Activated CD8-positive, alpha-beta memory T cell treated with anti-CD3 and anti-CD28 coated beads, Interleukin-2, amount 50 U/mL, for 4 hours (primary cell): ENCODE measurements at places on chromosomes 2 and 18.

DNA sequence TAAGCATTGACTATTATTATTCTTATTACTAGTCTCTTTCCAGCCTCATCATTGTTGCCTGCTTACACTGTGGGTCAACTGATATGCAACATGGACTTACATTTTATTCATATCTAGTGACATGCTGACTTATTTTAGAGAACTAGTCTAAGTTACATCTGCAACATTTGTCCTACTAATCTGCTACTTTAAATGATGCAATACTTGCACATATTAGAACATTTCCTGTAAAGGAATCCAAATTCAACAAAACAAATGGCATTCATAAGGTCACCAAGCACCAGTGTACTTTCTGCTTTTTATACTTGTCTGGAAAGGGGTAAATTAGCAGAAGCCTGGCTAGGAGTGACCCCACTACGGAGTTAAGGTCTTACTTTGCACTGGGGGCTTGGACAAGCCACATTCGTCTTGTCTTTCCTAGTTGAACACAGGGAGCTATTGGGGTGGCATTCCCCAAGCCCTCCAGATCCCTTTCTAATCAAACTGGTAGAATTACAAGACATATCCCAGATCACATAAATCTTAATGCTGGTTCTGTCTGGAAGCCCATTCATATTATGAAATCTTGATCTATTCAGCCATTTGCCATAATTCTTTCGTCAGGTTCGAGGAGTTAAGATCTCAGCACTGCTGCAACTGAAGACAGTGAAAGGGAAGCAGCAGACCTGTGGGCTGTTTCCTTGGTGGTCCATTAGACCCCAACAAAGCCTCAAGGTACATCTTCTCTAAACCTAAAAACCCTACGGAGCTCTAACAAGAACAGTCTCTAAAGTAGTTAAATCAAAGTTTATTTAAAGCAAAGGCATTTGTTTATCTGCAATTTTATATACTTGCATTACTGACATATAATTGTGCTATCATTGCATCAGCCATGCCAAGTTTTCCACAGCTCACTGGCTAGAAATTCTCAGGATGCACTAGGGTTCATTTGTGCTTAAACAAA, 49.9 kb upstream of the RTN4 start:
- no peak for DNase-seq

- DNase-seq, result no peak
These were observed 12.1 kb upstream of the KLHL30 start for GRCh38 chr2:238126338-238126737.

GRCh38 chr2:219437141-219437540, 2.5 kb downstream of the SPEG start:
- DNase-seq, result no peak

GRCh38 chr2:135311268-135311667, 219.8 kb downstream of the ZRANB3 start:
- DNase-seq, result no peak

DNA sequence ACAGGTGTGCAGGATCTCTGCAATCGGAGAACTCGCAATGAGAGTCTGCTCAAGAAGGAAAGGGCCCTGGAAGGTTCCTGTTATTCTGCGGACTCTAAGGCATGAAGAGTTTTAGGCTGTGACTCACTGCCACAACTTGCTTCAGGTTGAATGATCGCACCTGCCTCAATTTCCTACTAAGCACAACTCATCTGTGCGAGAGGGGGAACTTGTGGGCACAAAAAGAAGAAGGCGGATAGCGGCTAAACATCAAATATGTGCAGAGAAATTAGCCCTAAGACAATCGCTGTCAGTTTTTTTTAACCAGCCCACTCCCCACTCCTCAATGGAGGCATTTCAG, 14.0 kb upstream of the CREG2 start:
- no peak for DNase-seq

DNA sequence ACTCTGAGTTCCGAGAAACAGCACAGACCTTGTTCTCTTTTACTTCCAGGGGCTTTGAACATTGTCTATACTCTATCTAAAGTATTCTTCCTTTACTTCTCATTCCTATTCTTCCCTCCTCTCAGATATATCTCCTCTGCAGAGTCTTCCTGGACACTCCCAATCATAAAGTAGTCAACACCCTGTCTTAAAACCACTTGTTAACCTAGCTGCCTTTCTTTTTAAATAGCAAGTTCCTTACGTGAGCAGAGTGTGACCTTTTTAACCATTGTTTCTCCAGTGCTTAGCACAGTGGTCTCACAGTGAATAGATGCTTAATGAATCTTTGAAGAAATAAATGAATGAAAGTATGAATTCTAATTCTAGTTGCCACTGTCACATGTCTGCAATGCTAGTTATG, 47.4 kb downstream of the PTRHD1 start:
- DNase-seq, result no peak

GRCh38 chr18:57797209-57797651, 5.9 kb downstream of the ATP8B1 start:
- no peak for DNase-seq

DNA sequence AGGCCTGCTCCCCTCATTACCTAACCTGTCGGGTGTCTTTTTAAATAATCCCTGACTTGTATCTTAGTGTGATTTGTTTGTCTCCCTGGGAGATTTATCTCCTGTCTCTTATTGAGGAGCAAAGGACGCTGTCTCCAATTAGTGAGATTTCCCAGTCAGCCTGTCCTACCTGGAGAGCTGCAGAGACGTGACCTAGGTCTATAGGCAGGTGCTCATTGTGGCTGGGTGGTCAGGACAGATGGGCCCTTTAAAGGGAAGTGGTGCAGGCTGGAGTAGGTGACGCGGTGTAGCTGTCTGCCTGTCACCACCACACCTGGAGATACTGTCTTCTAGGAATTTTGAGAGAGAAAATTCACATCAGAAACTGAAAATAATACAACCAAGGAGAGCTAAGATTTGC, 28.0 kb downstream of the PLB1 start:
- DNase-seq, result no peak

- no peak for DNase-seq
These were observed 3.9 kb upstream of the C2orf69 start for GRCh38 chr2:199907008-199907714.

GRCh38 chr2:147511491-147511948, 333.3 kb upstream of the ACVR2A start:
- DNase-seq, result no peak

DNA sequence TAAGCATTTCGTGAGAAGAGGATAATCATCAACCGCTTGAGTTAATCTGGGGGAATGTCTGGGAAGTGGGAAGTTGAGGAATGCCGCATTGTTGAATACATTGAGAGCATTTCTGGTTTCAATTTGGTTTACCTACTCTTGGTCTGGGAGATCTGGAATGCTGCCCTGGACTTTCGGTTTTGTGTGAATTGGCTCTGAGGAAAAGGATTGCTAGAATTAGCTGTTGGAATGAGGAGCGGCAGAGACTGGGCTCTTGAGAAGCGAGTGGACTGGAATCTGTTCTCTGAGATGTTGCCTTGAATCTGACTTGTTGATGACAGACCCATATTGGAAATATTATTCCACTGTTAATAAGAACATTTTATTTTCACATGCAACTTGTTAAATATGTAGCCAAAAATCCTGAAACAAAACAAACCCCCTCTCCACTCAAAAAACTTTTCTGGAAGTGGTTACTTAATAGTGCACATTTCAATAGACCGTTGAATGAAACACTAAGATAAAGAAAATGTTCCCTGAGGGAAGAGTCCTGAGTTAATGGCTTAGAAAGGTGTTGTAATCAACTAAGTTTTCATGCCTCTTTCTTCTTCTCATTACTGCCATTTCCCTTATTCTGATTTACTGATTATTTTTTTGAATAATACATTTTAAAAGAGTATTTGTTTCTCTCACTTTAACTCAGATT, 50.8 kb downstream of the PTPRM start:
- no peak for DNase-seq

GRCh38 chr2:63003351-63003750, 47.3 kb upstream of the OTX1 start:
- no peak for DNase-seq

GRCh38 chr2:68537011-68537410, 69.6 kb downstream of the APLF start:
- DNase-seq, result no peak

- DNase-seq, result no peak
These were observed 44.1 kb downstream of the FARP2 start for GRCh38 chr2:241399941-241400922.

DNA sequence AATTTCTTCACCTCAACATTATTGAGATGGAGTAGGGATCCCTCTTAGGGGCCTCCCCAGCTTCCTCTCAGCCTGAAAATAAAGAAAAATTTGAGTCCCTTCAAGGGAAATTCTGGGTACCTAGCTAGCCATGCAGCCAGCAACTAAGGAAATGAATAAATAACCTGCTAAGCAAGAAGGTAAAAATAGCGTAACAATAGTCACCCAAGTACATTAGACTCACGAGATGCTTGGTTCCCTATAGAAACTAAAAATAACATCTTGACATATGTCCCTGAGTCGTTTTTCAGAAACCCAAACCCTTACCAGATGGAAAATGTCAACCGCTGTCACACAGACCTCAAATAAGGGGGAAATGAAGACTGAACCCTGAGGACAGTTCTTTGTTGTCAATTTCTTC, 51.9 kb downstream of the CACNB4 start:
- no peak for DNase-seq

DNA sequence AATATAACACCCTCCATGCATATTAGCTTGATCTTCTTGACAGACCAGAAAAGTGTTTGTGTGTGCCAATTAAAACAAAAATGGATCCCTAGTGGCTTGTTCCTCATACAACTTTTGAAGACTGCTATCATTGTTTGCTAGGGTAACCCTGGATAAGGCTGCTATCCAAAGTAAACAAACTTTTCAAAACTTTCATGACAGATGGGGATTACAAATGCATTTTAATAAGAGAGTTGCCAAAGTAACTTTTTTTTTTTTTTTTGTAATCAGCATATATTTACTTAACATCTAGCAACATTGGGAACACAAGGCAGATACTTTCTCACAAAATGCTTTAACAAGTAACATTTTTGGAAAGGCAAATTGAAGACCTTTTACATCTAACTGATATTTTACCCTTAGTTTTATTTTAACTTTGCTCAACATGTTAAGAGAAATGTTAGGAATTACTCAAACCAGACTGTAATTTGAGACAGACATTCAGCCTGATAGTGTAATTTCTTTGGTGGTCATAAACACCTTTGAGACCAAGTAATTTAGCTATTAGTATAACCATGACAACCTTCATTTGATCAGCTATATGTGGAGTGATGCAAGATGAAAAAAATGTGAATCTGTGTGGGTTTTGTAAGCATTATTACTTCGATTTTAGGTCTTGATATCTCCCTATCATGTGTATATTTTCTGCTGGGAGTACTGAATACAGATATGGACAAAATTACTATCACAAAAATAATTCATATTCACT, 300.9 kb downstream of the ARHGAP15 start:
- no peak for DNase-seq

DNA sequence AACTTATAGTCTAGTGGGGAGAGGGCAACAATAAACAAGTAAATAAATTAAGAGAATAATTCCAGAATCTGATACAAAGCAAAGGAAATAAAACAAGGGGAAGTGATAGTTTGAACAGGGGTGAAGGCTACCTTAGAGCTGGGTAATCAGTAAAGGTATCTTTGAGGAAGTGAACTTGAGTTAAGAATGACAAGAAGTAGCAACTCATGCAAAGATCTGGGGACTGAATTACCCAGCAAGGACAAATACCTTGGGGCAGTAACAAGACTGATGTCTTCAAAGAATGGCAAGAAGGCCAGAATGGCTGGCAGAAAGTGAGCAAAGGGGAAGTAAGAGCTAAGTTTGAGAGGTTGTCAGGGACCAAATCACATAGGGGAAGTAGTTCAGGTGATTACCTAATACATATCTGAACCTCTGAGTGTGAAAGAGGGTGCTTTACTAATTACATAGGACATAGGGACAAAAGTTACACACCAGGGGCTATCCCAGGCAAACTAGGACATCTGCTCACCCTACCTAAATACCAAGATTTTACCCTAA, 244.6 kb upstream of the HNRNPA3 start:
- DNase-seq, result no peak

GRCh38 chr2:95052307-95052706, 26.8 kb downstream of the MAL start:
- DNase-seq, result no peak
